ENCODE measurements at places on chromosomes 6 and 20.

GRCh38 chr6:117955684-117956256 lies 48.7 kb downstream of the SLC35F1 start:
- DNase-seq, result no peak

- no peak for DNase-seq
Observed at GRCh38 chr20:38405132-38405531, 30.0 kb downstream of the SNHG17 start.

DNA sequence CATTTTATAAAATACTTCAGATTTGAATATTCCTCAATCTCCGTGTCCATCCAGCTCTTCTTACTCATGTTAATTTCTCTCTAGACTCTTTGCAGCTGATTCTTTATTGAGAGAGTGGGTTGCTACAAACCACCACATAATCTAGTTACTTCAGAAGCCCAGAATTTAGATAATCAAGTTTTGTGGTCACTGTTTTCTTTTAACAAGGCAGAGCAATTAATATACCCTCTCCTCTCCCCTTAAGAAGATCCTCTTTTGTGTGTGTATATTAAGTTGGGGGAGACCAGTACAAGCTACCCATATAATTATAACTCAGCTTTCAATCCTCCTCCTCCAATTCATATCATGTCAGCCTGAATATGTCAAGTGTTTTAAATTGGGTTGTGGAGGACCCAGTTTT lies 95.1 kb downstream of the IRAK1BP1 start:
- no peak for DNase-seq

- no peak for DNase-seq
Observed at GRCh38 chr20:44326391-44327159, 10.3 kb upstream of the R3HDML start.

GRCh38 chr6:155155787-155156447 lies 107.9 kb upstream of the CLDN20 start:
- DNase-seq, result no peak

DNA sequence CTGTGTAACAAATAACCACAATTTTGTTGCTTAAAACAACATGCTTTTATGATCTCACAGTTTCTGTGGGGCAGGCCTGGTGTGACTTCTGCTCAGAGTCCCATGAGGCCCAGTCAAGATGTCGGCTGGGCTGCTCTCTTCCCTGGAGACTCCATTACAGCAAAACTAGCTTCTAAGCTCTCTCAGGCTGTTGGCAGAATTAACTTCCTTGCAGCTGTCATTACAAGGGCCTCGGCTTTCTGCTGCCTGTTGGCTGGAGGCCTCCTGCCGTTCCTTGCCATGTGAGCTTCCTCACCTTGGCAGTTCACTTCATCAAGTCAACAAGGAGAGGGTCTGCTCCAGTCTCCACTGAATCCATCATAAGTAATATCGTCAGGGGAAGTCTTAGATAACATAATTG lies 659.2 kb downstream of the PRKN start:
- no peak for DNase-seq

DNA sequence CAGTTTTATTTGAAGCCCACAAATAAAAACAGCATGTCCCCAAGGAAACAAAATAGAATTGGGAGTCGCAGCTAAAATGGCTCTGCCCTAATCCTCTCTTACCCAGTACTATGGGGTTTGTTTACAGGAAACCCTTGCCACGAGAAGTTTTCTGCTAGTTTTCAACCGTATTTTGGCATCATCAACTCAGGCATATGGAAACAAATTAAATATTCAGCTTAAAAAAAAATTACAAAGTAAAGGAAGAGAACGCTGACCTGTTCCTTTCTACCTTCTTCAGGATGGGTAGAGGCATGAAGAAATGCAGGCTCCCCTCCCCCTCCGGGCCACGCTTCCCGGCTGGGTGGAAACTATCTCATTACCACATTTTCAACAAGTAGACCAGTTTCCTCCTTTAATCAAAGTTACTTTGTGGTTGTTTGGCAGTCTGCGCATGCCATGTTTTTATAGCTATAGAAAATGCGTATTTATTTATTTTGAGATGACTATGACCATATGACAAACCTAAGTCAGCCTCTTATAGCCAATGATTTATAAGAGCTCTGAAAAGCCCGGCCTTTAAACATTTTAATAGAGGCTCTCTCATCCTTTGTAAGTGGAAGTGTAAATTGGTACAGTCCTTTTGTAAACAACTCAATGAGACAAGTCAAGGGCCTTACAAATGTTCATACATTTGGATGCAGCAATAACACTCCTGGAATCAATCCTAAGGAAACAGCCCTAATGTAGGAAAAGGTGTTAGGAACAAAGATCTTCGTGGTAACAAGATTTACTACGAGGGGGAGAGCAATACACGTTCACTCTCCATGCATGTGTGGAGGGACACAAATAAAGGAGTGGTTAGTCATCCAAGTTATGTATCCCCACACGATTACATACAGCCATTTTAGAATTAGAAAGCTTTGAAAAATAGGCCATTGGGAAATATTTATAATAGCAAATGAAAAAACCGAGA lies 16.1 kb upstream of the ZNF217 start:
- peak; percentile 70 for DNase-seq

- DNase-seq, result peak; percentile 37
Observed at GRCh38 chr6:158290659-158291058, 21.6 kb upstream of the TULP4 start.

- DNase-seq, result no peak
Observed at GRCh38 chr20:61913423-61914225, 152.1 kb downstream of the TAF4 start.

DNA sequence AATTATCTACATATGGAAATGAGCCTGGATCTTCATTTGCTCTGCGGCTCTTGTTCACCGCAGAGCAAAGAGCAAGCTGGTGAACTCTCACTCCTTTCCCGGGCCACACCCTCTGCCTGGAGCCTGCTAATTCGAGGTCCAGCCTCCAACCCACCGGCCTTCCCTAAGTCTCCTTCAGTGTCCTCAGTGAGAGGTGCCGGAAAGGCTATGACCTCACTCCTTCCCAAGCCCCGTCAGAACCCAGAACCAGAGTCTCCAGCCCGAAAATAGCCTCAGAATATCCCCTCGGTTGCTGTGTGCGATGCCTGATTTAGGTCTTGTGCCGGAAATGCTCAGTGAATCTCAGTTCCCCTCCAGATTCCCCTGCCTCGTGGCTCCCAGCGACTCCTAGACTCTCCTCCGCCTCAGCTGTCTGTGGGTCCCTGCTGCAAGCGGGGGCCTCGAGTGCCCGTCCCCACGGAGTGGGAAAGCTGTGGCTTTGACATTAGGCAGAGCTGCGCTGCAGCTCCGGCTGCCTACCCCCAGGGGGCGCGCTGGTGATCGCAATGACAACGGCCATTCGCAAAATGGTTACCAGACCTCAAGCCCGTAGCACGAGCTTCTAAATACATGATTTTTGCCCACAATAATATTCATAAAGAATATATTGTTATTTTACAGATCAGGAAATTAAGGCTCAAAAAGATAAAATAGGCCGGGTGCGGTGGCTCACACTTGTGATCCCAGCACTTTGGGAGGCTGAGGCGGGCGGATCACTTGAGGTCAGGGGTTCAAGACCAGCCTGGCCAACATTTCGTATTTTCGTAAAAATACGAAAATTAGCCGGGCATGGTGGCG lies 4.1 kb upstream of the BNIP5 start:
- peak; percentile 47 for DNase-seq

GRCh38 chr20:62025832-62026563 lies 39.7 kb downstream of the TAF4 start:
- no peak for DNase-seq

DNA sequence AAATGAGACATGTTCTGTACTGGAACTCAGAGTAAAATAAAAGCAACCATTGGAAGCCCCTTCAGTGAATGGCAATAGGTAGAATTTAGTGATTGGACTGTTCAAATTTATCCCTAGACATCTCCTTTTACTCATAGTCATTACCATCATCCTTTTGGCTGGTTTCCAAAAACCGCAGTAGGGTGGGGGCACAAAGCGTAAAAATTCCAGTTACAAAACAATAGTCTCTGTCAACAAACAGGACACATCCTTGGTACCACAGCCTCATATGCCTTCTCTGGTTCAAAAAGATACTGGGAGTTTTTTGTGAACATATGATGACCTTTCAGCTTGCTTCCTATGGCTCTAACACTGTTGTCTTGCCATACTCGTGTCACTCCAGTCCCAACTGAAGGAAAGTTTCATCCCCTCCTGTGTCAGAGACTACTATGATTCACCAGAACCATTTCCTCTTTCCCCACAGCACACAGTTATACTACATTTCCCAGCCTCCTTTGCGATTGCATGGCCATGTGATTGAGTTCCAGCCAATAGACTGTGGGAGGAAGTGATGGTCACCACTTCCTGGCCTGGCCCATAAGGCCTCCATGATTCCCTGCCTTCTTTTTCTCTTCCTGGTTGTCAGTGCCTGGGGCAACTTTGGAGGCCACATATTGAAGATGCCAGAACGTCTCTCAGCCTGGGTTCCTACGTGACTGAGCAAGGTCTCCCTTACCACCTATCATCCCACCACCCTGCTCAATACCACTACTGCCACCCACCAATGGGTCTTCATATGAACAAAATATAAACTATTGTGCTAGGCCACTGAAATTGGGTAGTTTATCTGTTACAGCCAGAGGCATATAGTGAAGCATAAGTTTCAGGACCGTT lies 162.4 kb downstream of the ID4 start:
- DNase-seq, result no peak

- DNase-seq, result no peak
Observed at GRCh38 chr6:61606500-61606899, 679.5 kb downstream of the KHDRBS2 start.

DNA sequence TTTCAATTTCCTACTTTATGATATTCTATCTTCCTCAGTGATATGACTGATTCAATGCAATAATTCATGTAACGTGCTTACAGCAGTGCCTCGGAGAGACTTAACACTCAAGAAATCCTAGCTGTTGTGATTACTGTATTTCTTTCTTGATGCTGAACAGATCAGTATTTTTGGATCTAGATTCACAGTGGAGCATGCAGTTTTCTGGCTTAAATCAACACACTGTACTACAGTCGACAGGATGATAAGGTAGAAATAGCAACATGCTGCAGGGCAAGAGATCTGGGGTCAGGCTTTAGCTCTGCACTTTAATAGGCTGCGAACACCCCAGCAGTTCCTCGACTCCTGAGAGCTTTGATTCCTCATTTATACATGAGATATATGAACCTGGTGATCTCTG lies 161.0 kb downstream of the AIG1 start:
- DNase-seq, result no peak

DNA sequence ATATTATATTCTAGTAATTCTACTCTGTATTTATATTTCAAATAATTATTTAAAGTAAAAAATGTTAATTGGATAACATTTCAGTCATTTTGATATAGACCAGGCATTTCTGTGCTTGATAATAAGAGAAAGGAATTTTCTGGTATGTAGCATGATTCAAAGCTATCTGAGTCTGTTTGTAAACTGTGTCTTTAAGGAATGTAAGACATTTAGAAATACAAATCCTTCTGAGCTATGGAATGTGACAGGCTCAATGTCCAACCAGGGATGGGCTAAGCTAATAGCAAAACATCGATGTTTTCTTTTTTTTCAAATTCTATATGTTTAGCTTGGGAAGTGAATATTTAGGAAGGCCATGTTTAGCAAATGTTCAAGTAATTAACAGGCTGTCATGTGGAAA lies 41.5 kb upstream of the FAM83B start:
- DNase-seq, result no peak

GRCh38 chr6:140957386-140957785 lies 1175.3 kb upstream of the GJE1 start:
- DNase-seq, result no peak

GRCh38 chr6:9766240-9766915 lies 648.5 kb downstream of the TFAP2A start:
- no peak for DNase-seq

DNA sequence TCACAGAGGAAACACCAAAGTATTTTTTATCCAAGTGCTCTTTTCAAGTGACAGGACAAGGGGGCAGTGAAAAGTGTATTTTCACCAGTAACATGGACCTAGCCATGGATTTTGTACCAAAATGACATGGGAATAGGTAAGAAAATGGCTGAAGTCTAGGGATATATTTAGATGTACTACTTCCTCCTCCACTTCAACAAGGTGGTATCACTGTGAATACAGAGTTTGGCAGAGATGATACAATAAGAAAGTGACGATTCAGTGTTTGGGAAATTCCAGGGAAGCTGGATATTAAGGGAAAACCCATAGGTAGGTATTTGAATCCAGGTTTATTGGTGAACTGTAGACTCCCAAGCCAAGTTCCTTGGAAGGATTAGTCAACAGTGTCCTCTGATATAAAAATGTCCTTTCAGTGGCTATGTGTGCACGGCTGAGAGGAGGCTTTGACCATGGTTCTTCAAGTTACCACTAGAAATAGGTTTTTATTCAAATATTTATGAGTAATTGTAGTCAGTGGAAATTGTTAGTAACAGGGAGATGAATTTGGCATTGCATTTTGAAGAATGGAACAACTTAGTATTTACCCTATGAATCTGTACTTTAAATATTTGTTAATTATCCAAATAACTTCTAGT lies 356.0 kb upstream of the CITED2 start:
- no peak for DNase-seq

GRCh38 chr20:15582146-15582760 lies 991.0 kb downstream of the KIF16B start:
- no peak for DNase-seq

- DNase-seq, result no peak
Observed at GRCh38 chr20:57805747-57806146, 95.9 kb upstream of the PMEPA1 start.

- DNase-seq, result no peak
Observed at GRCh38 chr6:102961902-102962301, 1568.4 kb downstream of the GRIK2 start.

GRCh38 chr6:31053873-31054272 lies 43.6 kb downstream of the MUC22 start:
- no peak for DNase-seq

DNA sequence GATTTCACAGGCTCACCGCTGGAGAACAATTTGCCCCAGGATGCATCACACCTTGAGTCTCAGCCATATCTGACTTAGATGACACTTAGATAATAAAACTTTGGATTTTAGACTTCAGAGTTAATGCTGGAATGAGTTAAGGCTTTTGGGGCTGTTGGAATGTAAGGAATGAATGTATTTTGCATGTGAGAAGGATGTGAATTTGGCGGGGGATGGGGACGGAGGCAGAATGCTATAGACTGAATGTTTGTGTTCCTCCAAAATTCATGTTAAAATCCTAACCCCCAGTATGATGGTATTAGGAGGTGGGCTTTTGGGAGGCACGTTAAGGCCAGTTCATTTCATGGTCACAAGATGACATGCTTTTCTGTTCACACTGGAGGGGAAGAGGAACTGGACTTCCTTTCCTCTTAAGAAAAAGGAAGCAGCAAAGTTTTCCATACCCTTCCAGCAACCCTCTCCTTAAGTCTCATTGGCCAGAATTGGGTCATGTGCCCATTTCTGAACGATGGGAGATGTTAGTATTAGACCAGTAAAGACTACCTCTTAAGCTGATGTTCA lies 5.8 kb upstream of the SRXN1 start:
- no peak for DNase-seq
